ENCODE measurements at places on chromosomes 2 and 18.
A peak's percentile ranks its signal among the peaks of the same experiment; 100 is the strongest.

DNA sequence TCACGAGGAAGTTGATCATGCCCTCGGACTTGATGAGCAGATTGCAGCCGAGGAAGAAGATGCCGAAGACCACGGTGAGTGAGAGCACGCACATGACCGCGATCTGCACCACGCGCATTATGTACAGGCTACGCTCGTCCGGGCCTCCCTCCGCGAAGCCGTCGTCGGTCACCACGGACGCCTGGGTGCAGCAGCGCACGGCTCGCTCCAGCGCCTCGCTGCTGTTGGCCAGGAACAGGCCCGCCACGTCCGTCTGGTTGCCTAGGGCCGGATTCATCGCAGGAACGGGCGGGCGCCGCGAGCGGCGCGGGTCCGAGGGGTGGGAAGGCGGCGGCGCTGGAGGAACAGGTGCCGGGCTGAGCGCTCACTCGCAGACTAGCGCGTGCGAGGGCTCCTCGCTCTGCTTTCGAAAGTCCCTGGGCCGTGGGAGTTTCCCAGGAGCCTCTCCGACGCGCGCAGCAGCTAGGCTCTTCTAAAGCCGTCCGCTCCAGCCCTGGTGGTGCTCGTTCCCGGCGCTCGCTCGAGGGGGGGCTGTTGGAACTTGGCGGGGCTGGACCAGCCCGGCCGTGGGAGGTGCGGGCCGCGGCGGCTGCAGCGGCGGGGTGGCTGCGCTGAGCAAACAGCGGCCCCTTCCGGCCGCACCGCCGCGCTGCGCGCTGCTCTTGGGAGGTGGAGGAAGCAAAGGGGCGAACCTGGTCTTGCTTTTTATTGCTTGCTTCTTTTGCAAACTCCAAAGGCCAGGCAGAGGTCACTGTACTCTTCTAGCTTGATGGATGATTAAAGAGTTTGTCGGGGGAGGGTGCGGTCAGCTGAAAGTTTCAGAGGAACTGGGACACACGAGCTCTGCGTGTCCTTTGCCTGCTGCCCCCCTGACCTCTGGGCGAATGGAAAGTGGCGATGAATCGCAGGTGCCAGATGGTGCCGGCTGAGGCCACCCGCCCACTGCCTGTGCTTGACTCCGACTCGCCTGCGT lies at the start of gene RPRM:
Gene RPRM (minus strand): TSS at position 474 of the 973 bp plus-strand sequence. CDS start 197 bp downstream, at position 277.
- peak; percentile 90 for DNase-seq

DNA sequence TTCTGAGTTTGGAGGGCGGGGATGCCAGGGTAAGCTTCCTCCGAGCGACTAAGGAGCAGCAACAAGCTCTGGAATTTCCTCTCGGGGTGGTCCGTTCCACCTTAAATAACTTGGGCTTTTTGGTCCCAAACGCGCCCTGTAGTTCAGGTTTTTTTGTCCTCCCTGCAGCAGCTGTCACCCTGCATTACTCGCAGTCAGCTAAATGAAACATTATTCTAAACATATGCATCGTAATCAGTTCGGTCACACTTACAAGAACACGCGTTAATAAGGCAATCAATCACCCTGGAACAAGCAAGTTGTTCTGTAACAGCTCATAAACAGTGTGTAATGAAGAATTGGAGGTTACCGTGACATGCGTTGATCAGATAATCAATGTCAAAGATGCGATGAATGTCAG lies 8.3 kb downstream of the EVX2 start:
- DNase-seq, result no peak

- DNase-seq, result no peak
Observed at GRCh38 chr18:58754544-58755068, 83.3 kb downstream of the MALT1 start.

DNA sequence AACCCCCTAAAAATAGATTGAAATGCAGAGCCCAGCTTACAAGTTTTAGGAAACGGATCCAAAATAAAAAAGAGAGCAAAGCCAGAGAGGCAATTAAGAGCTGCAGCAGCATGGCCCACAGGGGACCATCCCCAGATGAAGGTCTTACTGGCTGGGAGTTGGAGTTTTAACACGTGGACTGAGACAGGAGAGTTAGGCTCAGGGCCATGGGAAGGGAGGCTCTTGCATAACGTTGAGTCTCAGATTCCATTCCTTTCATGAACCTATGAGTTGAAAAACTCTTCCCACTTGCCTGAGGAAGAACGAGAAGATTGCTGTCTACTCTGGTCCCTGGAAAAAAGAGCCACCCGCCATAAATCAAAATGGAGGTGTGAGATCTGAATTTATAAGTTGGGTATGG lies 101.8 kb upstream of the NDUFV2 start:
- no peak for DNase-seq

- DNase-seq, result no peak
Observed at GRCh38 chr2:84959095-84959565, 11.8 kb upstream of the KCMF1 start.

DNA sequence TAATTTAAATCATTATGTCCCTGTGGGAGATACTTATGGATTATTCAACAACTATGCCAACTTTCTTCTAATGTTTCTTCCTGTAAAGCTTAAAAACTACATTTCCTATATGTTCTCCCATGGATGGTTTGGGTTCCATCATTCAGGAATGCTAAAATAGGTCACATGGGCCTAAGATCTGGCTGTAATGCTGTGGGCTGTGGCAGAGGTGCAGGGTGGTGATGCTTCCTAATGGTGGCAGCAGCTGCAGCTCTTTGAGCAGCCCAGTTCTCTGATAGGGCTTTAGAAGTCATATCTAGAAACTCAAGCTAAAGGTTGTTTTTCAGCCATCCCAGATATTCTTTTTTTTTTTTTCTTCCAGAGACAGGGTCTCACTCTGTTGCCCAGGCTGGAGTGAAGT lies 266.1 kb downstream of the ZNF385B start:
- DNase-seq, result peak; percentile 7

DNA sequence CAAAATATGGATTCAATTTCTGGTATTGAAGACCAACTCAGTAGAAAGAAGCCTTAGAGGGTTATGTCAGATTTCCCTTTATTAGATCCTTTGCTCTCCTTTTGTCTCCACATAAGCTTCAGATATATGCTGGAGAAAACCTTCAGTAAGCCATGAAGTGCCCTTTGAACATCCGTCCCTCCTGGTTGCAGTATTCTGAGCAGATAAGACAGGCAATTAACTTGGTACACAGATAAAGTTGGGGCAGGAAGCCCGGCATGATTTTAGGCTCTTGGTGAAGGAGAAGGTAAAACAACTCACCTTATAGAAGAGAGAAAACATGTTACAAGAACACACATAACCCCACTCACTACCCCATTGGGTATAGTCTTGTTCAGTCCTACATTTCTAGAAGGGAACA lies 76.4 kb downstream of the SRD5A2 start:
- no peak for DNase-seq

DNA sequence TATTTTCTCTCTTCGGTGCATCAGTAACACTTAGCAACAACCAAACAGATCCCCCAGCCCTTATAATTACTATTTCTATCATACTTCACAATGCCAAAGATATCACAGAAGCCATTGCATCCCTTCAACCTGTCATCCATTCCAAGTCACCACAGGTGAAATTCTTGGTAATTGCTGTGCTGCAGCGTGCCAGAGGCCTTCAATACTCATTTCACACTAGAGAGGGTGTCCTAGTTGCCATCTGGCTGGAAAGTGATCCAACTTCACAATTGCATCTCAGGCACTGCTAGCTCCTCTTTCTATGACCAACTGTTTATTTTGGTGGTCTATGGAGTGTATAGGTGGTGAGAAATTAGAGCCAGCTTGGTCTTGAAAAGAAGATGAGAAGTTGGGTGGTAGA lies 131.2 kb downstream of the NUP35 start:
- DNase-seq, result no peak

- DNase-seq, result no peak
Observed at GRCh38 chr2:99677814-99678213, 188.0 kb upstream of the REV1 start.

DNA sequence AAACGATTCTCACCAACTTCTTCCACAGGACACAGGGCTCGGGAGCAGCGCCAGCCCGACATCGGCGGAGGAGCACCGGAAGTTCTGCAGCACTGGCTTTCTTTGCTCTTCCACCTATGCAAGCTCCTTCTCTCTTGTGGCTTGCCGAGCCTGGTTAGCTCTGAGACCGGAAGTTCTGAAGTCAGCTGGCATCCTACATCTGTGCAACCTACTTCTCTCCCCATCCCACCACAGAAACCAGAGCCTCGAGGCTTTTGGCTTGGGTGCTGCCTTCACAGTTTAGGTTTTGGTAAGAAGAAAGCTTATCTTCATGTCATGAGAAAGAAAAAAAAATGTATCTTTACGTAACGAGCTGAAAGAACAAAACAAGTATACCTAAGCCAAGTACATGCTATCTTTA lies 111.7 kb downstream of the ANKRD44 start:
- DNase-seq, result no peak

GRCh38 chr2:170498619-170499018 lies 216.5 kb upstream of the SP5 start:
- no peak for DNase-seq

GRCh38 chr2:78020491-78020890 lies 498.3 kb upstream of the LRRTM4 start:
- no peak for DNase-seq

- DNase-seq, result no peak
Observed at GRCh38 chr18:61535401-61535800, 202.2 kb downstream of the CDH20 start.

GRCh38 chr18:48819781-48820482 lies 130.8 kb downstream of the SMAD7 start:
- no peak for DNase-seq

DNA sequence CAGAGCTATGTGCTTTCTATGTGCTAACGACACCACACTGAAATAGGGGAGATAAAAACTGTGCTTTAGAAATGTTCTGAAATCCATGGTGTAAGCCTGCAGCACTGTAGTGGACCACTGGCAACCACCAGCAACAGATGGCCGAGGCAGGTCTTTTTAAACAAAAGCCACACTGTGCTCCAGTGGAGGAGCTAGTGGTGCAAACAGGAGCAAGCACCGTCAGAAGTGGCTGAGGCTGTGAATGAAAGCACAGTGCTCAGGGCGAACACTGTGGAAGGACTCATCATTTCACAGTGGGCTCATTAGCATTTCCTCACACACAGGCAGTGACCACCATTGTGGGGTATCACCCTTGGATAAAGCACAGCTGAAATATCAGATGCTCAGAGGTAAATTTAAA lies 22.9 kb upstream of the MTX2 start:
- DNase-seq, result no peak

DNA sequence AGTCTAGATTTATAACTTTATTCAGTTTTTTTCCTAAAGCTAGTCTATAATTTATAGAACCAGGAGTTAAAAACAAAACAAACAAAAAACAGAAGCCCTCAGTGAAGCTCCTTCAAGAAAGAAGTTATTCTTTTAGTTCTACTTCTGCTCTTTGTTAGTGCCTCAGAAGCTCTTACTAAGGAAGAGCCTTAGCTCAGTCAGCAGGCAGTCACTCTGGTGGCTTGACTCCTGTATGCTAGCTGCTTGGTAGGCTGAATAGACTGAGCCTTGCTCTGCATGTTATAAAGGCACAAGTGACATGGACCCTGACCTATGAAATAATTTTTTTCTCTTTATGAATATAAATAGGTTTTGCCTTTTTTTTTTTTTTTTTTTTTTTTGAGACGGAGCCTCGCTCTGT lies 24.8 kb downstream of the NCOA1 start:
- no peak for DNase-seq

DNA sequence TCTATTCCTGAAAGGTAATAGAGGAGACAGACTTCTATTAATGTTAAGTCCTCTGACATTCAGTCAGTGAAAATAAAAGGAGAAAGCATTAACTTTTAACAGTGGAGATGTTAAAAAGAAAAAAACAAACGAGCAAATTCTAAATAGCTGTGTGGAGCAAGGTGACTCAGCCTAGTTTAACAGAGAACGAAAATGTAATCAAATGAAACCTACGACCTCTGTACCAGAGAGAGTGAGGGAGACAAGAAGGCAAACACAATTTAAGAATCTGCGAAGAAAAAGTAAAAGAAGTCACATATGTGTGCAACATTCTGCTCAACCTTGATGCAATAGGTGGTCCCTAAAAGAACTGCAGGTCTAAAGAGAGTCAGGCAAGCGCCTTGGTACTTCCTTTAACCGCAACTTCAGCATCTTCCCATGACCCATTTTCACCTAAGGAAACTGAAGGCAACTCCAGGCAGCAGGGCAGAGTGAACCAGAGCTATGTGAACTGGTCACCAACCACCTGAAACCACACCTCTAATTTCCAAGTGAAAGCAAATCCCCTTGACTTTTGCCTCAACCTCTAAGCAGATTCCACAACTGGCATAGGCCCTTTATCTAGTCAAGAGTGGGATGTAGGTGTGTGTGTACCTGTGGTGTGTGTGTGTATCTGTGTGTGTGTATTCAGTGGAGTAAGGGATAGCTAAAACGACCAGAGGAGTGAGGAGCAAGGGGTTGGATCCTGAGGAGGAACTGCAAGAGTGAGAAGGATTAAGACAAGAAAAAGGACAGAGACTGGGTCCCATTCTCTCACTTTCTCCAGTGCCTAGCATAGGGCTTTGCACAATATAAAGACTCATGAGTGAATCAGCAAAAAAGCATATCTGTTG lies 43.0 kb downstream of the FIGN start:
- no peak for DNase-seq

- DNase-seq, result no peak
Observed at GRCh38 chr18:54946149-54946581, 13.1 kb downstream of the CCDC68 start.

GRCh38 chr2:200305797-200306195 lies 697 bp upstream of the SPATS2L start:
- peak; percentile 55 for DNase-seq

GRCh38 chr2:176088937-176089842 lies 3.3 kb upstream of the HOXD13 start:
- DNase-seq, result no peak

- DNase-seq, result no peak
Observed at GRCh38 chr2:191892391-191892790, 45.5 kb upstream of the CAVIN2 start.

- no peak for DNase-seq
Observed at GRCh38 chr2:75023666-75024455, 65.4 kb downstream of the POLE4 start.

DNA sequence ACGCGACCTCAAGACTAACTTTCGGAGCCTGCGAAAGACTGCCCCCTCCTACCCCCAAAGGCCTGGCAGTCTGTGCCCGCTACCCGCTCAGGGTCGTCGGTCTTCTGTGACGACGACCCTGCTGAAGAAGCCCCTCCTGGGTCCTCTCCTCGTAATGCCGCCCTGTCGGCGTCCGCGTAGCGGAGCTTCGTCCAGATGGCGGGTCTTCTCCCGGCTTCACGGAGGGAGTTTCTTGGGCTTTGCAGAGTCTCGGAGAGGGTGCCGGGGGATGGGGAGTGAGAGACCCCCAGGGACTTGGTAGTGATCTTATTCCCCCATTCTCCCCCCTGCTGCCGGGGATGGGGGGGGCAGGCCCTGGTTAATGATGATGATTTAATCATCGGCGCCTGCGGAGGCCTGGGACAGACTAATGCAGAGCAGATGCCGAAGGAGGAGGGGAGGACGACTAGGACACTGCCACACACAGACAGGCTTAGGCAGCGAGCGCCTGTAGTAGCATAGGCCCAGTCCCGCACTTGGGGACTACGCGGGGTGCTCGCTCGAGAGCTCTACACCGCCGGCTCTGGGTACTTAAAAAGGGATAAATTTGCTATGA lies 528 bp upstream of the PCGF1 start:
- DNase-seq, result peak; percentile 69

- no peak for DNase-seq
Observed at GRCh38 chr18:74994502-74995418, 214.2 kb downstream of the PTGR3 start.

Measured in H7 (cell line).